ENCODE measurements at places on chromosomes 7 and 10. TPM values are rescaled to one million over a fixed set of nuclear protein-coding genes. Genes with fewer than 3 reads are reported as not detected.

CRYGN gene
- polyA plus RNA-seq: not detected

NET1 gene
- polyA plus RNA-seq: 5.5 TPM

VWC2 gene
- 0.67 TPM for polyA plus RNA-seq

BLNK gene
- polyA plus RNA-seq: 0.70 TPM

MRC1 gene
- polyA plus RNA-seq: not detected

GRB10 gene
- polyA plus RNA-seq: 2.0 TPM

FKBP6 gene
- not detected for polyA plus RNA-seq

EGFR gene
- 2.4 TPM for polyA plus RNA-seq

SPDYE11 gene
- polyA plus RNA-seq: 1.4 TPM

TFR2 gene
- 0.55 TPM for polyA plus RNA-seq

PHYHIPL gene
- 105 TPM for polyA plus RNA-seq

GALNT17 gene
- 32.0 TPM for polyA plus RNA-seq

CDC14C gene
- polyA plus RNA-seq: not detected

WEE2 gene
- not detected for polyA plus RNA-seq

TMEM213 gene
- not detected for polyA plus RNA-seq

CACNB2 gene
- polyA plus RNA-seq: 102 TPM

RALA gene
- polyA plus RNA-seq: 50.7 TPM

JCAD gene
- polyA plus RNA-seq: 11.6 TPM

TRIL gene
- polyA plus RNA-seq: 16.1 TPM

FXYD4 gene
- not detected for polyA plus RNA-seq

ZNF485 gene
- polyA plus RNA-seq: 2.7 TPM

UTF1 gene
- not detected for polyA plus RNA-seq

HIF1AN gene
- polyA plus RNA-seq: 2.3 TPM

GTF2IRD1 gene
- polyA plus RNA-seq: 41.3 TPM

CTAGE15 gene
- polyA plus RNA-seq: not detected

FAM180A gene
- not detected for polyA plus RNA-seq

CYTH3 gene
- polyA plus RNA-seq: 13.9 TPM

SLC26A5 gene
- not detected for polyA plus RNA-seq

FLNC gene
- polyA plus RNA-seq: not detected

ATOH7 gene
- polyA plus RNA-seq: 1.2 TPM
